Activated CD4-positive, alpha-beta T cell treated with anti-CD3 and anti-CD28 coated beads, Interleukin-2, amount 50 U/mL, for 48 hours (primary cell): ENCODE measurements at places on chromosomes 4 and X.
A peak's percentile ranks its signal among the peaks of the same experiment; 100 is the strongest.

- no peak for DNase-seq
These were observed 236.0 kb upstream of the SLIT2 start for GRCh38 chr4:20015636-20016224.

- no peak for DNase-seq
These were observed 1080.4 kb upstream of the INTU start for GRCh38 chr4:126552321-126552720.

DNA sequence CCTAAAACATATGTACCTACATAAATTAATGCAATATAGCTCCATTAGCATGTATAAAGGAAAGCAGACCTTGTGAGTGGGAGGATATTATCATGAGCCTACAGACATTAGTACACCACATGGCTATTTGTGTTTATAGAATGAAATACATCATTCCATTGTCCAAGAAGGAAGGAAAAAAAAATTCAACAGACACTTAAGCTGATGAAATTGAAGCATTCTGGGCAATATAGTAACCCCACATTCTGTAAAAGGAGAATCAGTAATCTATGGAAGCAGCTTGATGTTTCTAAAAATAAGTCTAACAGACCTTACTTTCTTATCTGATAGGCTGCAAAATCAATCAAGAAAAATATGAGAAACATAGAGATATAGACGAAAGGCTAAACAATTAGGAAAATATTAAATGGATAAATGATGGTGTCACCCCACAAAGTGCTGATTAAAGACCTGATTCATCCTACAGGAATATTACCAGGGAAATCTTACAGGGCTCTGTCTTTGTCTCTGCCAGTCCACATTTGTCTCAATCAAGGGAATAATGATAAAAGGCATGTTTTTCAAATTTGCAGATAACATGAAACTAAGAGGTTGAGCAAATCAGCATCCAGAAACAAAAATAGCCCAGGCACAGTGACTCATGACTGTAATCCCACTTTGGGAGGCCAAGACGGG lies 76.8 kb downstream of the COMMD8 start:
- no peak for DNase-seq

DNA sequence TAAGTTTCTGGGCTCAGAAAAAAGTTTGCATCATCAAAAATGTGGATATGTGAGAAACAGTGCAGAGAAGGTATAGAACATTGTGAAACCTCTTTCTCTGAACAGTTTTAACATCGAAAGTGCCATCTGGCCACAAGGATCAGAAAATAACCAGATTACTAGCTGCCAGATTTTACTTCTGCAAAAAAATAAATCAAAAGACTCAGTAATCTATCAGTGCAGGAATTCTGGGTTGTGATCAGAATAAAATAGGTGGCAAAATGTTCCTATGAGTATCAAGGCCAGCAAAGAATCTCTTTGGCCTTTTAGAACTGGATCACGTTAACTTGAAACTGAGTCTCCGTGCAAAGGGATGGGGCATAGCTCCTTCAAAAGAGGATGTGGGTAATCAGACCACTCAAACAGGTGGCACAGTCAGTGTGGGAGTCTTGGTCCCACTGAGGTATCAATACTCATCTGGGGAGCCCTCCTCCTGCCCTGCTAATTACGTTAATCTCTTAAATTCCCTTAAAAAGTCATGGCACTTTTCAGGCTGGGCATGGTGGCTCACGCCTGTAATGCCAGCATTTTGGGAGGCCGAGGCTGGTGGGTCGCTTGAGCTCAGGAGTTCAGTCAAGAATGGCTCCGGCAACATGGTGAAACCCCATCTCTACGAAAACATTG lies 26.7 kb upstream of the RBM47 start:
- DNase-seq: no peak

DNA sequence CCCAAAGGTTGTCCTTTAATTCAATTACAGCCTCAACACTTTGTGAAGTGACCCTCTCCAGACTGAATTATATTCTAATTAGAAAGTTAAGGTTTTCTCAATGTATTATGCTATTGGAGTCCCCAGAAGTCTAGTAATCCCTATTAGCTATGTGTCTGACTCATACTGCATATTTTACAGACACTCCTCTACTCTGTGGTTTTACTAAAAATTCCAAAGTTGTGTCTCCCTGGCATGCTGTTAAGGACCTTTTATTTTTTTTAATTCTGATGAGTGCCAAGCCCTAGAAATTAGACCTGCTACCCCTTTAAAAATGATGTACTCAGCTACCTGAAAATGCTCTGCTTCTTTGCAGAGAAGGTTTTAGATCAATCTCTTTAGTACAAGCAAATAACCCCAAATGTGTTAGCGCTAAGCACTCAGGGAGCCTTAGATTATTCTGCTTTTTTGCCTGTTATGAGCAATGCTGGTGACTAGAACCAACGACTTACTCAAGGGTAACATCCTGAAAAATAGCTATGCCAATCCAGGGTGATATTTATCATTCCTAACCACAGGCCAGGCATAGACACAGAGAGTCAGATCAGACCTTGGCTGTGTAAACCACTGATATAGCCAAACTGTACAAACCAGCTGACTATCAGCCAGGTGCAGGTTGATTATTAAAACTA lies 26.1 kb upstream of the CXCL13 start:
- no peak for DNase-seq

DNA sequence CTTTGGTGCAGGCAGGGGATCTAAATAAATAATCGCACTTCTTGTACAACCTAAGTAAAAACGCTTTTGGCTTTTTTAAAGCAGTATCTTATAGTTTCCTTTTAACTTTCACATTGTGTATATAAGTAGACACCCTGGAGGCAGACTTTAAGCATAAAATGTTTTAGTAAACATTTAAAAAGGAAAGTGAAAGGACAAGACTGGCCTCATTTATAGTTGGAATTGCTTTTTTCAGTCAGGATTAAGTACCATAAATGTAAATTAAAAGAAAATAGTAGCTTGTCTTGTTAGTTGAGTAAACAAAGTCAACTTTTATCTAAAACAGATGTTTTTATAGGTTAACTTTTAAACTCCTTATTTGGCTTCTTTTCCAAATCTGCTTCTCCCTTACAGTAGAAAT lies 39.7 kb downstream of the PTPN13 start:
- DNase-seq: no peak

- no peak for DNase-seq
These were observed 12.8 kb upstream of the GUCY1B1 start for GRCh38 chr4:155745984-155746383.

DNA sequence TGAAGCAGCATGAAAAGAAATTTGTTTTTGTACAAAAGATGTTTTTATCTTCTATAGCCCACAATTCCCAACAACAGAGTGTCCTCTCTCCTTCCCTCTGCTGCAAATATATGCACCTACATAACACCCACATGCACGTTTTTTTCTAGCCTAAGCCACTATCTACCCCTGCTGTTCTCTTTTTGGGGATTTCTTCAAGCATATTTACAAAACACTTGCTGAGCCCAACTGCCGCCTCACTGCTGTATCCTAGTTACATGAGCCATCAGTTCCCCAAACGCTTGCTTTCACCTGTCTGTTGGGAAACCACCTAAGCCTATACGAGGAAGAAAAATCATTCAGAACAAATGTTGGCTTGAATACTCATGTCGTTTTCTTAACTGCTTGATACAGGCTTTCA lies 127.2 kb downstream of the CHRNA9 start:
- no peak for DNase-seq

DNA sequence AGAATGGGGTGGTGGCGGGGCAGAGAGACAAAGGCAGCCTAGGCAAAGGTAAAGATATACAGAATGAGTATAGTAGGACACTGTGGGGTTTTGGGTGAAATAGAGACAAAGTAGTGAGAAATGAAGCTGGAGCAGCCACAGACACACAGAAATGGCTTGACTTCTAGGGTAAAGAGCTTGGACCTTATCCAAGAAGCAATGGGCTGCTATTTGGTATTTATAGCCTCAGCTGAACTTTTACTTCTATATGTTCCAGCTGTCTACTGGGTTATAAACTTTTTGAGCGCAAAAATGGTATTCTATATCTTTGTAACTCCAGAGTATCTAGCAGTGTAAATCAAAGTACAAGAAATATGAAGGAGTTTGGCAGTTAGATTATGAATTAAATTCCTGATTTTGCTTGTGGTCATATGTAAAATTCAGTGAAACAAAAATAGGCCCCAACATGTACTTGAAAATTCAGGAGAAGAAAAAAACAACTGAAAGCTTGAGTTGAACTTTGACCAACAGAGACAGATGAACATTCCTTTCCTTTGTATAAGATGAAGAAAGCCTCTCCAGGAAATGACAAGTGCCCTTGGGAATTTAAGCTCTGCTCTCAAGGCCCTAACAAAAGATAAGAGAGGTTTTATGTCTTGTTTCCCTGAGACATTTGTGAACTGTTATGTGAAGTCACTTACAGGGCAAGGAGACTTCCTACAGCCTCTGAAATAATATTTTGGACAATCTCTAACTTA lies 354.1 kb downstream of the CHIC1 start:
- DNase-seq: no peak

DNA sequence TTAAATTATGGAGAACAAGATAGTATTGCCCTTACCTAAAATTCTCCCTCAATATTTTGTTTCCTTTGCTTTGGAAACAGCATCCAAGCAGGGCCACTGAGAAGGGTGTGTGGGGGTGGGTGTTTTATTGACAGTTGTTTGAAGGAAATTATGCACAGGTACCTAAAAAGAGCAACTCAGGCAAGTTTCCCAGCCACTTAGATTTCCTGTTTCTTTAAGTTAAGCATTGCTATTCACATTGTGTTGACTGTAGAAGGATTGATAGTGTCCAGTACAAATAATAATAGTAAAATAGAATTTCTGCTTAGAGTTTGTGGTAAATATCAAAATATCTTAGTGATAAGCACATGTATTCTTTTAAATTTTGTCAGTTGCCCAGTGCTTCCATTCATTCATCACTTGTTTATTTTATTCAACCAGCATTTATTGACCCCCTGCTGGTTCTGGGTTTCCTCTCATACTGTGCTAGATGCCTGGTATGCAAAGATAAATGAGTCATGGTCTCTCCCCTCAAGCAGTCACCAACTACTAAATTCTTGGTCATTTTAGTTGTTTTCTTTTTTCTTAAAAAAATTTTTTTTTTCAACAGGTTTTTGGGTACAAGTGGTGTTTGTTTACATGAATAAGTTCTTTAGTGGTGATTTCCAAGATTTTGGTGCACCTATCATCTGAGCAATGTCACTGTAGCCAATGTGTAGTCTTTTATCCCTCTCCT lies 50.0 kb downstream of the GALNT7 start:
- DNase-seq: no peak

DNA sequence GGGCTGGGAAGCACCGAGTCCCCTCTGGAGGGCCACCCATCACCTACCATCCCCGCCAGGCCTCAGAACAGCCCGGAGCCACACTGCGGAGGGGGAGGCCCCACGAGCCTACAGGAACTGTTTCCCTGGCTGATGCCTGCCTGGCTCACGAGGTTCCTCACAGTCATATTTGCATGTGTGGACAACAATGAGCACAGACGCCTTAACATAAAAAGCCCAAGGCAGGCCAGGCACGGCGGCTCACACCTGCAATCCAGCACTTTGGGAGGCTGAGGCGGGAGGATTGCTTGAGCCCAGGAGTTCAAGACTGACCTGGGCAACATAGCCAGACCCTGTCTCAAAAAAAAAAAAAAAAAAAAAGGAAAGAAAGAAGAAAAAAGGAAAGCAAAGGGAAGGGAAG lies 125.9 kb downstream of the FAM53A start:
- DNase-seq: no peak

- no peak for DNase-seq
These were observed 64.6 kb upstream of the PPP3CA start for GRCh38 chr4:101411926-101412325.

GRCh38 chr4:155552180-155552579 lies 114.5 kb upstream of the GUCY1A1 start:
- no peak for DNase-seq

DNA sequence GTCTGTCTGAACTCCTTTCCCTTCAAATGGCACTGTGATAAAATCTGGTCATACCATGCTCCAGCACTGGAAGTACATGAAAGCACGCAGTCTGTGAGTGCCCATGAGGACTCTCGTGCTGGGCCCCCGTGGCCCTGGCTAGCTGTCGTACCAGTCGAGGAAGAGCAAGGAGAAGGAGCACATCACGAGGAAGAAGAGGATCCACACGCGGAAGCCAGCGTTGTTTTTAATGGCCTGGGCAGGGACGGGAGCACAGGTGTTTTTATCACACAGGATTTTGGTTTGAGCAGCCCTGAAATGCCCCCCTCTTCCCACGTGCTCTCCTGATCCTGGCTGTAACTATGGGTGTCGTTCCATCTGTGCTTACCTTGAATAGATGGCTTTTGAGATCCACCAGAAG lies 33.0 kb downstream of the NSG1 start:
- DNase-seq: no peak

DNA sequence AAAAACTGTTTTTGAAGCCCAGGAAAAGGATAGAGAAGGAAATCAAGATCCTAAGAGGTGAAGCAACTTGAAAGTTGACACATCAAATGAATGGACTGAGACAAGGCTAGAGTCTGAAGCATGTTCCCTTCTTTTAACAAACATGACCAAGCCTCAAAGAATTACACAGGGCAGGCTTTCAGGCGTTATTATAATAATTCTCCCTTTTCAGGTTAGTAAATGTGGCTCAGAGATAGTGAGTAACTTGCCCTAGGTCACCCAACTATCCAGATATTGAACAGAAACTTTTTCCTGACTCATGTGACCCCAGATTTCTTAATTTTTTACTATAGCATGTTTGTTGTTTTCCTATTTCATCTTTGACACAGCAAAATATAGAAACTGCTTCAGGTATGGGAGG lies 91.7 kb downstream of the PPP1R2C start:
- no peak for DNase-seq

DNA sequence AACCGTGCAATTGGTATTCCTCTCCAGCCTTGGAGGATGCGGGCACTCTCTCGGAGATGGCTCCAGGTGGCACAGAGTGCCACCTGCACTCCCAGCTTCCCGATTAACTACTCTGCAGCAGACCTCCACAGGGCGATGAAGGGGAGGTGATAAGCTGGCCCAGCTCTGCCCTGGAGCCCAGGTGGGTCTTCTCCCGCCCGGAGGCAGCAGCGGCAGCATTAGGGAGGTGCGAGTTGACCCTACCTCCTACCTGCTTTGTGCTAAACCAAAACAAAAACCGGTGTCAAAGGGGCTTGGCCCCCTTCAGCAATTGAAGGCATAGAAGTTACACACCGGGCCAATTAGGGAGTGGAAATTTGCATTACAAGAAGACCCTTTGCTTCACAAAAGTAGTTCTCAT lies 137.4 kb upstream of the MAMLD1 start:
- no peak for DNase-seq

DNA sequence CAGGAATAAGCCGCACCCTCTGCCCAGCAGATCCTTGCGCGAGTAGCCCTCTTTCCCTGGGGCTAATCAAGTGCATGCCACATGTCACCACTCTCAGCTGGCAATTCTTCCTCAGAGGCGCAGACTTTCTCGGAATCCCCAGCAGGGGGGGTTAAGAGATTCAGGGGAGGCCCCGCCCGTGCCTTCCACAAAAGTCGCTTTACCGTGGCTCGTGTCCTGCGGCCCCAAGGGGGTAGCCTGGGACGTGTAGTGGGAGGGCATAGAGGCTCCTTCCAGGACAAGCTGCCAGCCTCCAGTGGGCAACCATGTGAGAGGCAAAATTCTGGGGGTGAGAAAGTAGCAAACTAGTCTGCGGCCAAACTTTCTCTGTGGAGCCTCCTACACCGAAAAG lies 652 bp downstream of the SRPX start:
- DNase-seq: peak; percentile 20

GRCh38 chrX:31909850-31910572 lies 838.2 kb upstream of the FTHL17 start:
- DNase-seq: no peak

- DNase-seq: no peak
These were observed 330.5 kb downstream of the HNRNPD start for GRCh38 chr4:82043081-82043808.
